Panc1 (cell line): ENCODE measurements at places on chromosomes 5 and 9.

GRCh38 chr9:74512416-74512815, 15.3 kb downstream of the RORB start:
- DNase-seq, result no peak

DNA sequence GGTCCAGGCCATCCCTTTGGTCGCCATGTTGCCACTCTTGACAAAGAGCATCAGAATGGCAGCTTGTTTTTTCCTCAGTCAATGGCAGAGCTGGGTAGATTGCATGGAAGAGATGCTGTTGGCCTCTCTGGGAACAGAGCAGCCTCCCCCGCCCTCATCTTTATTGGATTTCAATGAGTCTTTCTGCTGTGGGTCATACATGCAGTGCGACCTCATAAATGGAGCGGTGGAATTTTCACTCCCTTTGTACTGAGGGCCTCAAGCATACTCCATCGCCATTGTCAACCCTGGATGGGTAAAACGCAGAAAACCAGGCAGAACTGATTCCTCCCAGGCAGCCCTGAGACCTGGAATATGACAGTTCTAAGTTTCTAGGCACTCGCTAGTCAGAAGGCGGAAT, 71.8 kb downstream of the ZNF618 start:
- DNase-seq, result no peak

GRCh38 chr9:90900130-90900529, 98.5 kb downstream of the SYK start:
- no peak for DNase-seq

DNA sequence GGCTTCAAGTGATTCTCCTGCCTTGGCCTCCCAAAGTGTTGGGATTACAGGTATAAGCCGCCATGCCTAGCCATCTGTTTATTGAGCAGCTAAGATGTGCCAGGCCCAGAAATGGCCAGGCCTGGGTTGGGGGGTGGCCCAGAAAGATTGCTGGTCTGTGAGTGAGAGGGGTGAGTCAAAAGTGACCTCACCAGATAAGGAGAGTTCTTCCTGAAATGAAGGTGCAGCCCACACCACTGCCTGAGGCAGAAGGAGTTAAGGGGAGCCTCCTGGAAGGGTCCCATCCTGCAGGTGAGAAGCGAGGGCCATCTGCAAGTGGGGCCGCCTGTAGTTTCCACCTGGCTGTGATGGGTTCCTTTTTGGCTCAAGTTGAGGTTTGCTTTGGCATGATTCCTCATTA, 96.9 kb upstream of the KLF4 start:
- no peak for DNase-seq

- no peak for DNase-seq
These were observed 111.1 kb downstream of the TLR4 start for GRCh38 chr9:117815315-117815714.

GRCh38 chr9:79812507-79813257, 240.9 kb downstream of the TLE4 start:
- DNase-seq, result no peak

- DNase-seq, result no peak
These were observed 93.6 kb downstream of the TLE4 start for GRCh38 chr9:79665369-79665768.

- DNase-seq, result no peak
These were observed 3.9 kb downstream of the NIPAL4 start for GRCh38 chr5:157463621-157464518.

GRCh38 chr5:17218353-17219005, 1.0 kb downstream of the BASP1 start:
- DNase-seq, result no peak

DNA sequence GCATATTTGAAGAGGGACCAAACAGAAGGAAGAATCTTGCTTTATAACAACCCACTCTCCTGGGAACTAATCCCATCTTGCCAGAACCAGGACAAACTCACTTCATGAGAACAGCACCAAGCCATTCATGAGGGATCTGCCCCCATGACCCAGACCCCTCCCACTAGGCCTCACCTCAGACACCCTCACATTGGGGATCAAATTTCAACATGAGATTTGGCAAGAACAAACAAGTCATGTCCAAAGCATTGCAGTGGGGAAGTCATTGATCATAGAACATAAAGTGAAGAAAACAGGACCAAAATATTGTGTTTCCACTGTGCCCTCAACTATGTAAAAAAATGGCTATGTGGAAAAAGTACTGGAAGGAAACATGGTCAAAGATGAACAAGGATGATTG, 43.9 kb downstream of the MAP1B start:
- no peak for DNase-seq

DNA sequence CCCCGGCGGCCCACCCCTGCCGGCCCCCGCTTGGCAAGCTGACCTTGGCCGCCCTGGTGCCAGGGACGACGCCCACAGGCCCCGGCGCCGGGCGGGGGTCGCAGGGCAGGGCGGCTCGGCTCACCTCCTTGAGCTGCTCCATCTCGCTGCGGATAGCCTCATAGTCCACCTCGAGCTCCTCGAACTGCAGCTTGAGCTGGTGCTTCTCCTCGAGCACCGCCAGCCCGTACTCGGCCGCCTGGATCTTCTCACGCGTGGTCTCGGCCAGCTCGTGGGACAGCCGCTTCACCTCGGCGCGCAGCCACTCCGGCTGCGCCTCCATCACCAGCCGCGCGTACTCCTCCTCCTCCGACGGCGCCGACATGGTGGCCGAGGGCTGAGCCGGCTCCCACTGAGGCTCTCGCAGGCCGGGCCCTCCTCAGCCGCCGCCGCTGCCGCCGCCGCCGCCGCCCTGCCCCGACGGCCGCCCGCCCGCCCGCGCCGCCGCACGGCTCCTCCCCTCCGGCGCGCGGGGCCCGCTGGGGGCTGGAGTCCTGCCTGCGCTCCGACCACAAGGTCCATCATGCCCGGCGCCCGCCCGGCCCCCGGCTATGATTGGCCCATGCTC, at the start of gene BICD2:
BICD2 (minus strand) TSS at position 453 of the 607 bp plus-strand sequence; CDS start at position 364, 89 bp downstream.
- DNase-seq, result no peak

GRCh38 chr9:127943731-127944144, 6.1 kb upstream of the DPM2 start:
- DNase-seq, result no peak

- no peak for DNase-seq
These were observed 62.2 kb downstream of the NTRK2 start for GRCh38 chr9:84731696-84732095.

GRCh38 chr9:135780626-135781025, 78.6 kb downstream of the KCNT1 start:
- DNase-seq, result no peak

DNA sequence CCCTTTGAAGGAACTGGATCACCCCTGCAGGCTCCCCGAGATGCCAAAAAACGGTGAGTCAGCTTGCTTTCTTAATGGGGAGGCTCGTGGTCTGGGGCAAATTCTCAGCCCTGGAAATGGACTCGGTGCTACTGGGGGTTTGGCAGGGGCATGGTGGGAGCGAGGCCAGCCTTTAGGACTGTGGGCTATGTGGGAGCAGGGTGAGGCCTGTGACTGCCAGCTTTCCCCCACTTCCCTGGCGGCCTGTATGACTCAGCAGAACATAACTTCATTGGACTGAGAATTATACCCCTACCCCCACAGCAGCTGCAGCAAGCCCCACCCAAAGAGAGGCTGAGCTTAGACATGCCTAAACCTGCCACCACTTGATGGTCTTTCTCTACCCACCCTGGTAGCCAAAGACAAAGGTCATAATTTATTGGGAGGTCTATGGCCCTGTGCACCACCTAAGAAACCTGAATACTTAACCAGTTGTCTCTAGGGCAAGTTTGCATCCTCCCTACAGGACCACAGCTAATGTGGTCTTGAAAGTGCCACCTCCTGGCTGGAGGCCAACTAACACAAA, 325.3 kb downstream of the TLE1 start:
- DNase-seq, result no peak

DNA sequence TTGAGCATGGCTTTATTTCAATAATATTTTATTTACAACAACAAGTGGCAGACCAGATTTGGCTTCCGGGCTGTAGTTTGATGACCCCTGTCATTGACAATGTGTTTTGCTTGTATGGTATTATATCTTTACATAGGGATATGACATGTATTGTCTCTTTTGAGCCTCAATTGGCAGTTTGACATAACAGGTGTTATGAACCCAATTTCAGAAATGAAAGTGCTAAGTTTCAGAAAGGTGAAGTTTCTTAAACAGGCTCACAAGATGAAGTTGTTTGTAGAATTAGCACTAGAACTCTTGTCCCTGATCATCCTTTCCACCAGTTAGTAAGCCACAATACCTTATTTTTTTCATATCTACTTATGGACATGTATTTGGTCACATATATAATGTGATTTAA, 303.0 kb upstream of the GRIA1 start:
- no peak for DNase-seq
